Fibroblast of skin of left quadriceps (primary cell): ENCODE measurements at places on chromosomes 1 and 21.
A peak's percentile ranks its signal among the peaks of the same experiment; 100 is the strongest.

DNA sequence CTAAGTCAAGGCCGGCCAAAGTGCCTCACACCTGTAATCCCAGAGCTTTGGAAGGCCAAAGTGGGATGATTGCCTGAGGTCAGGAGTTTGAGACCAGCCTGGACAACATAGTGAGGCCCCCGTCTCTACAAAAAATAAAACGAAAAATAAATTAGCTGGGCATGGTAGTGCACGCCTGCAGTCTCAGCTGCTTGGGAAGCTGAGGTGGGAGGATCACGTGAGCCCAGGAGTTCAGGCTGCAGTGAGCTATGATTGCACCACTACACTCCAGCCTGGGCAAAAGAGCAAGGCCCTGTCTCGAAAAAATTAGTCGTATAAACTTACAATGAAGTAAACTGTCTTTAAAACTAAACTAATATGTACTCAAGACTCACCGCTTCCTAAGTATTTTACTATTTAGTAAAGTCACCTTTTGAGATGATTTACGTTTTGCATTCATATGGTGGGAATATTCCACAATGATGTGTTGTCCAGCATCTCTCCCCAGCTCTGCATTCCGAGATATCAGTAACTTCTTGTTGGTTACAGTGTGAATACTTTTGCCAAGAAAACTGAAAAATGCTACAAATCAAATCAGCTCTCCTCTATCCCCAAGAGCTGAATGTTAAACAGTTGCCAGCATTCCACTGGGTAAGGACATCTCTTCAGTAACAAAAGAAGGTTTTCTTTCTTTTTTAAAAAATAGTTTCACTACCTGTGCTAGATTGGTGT is 84.9 kb upstream of the C21orf91 start:
- DNase-seq = peak; percentile 44

- peak; percentile 37 for DNase-seq
Observed at GRCh38 chr1:204837440-204838084, 33.1 kb upstream of the NFASC start.

GRCh38 chr1:97621955-97622354 is 298.9 kb downstream of the DPYD start:
- DNase-seq = no peak

- no peak for DNase-seq
Observed at GRCh38 chr21:37176716-37177115, 90.4 kb downstream of the VPS26C start.

- no peak for DNase-seq
Observed at GRCh38 chr1:36178471-36179219, 22.7 kb downstream of the MAP7D1 start.

DNA sequence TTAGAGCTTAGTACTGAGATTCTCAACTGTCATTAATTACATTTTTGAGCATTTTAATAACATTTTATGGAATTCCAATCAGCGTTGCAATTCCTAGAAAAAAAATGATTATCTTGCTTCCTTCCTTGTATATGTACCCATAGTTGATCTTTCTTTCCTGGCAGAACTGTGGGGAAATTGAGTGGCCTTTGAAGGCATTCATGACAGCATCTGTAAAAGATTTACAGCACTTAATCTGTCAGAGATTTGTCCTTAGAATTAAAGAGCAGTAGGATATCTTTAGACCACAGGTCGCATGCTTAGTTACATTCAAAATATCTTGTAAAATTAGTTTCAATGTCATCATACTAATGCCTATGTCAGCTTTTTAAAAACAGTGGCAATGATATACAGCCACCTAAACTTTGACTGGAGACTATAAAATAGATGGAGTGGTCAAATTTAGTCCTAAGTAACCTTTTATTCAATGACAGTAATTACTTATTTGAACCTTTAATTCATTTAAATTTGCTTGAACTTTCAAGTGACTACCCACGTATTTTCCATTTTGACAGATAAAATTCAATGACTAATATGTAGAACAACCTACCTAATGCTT is 692.0 kb downstream of the NCAM2 start:
- no peak for DNase-seq

- no peak for DNase-seq
Observed at GRCh38 chr21:34989337-34990151, 59.6 kb downstream of the RUNX1 start.

- no peak for DNase-seq
Observed at GRCh38 chr1:8382051-8382505, 64.2 kb downstream of the SLC45A1 start.

DNA sequence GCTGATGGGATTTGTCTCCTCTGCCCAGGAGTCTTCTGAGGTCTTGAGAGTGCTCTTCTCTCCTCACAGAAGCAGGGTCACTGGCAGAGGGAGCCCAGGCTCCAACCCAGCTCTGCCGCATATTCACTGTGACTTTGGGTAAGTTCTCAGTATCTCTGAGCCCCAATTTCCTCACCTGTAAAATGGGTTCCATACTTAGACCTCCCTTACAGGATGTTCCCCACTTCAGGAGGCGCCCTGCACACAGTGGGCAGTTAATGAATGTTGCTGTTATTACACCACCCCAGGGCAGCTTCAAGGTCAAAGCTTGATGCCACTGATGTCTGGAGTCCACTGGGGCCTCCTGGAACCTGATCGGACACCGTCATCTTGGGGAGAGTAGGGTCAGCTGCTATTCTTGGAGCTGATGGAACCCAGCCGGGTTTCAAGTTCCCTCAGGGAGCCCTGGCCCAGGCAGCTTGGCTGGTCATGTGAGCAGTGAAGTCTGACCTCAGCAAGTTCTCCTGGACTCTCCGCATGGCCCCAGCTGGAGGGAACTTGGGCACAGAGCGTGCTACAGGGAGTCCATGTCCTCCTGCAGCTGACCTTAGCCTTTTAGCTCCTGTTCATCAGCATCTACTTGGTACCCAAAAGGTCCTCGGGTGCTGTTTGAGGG is 21.8 kb downstream of the COA7 start:
- DNase-seq = no peak

- DNase-seq = no peak
Observed at GRCh38 chr1:37169241-37169640, 134.9 kb upstream of the GRIK3 start.

GRCh38 chr1:14015917-14016316 is 315.9 kb downstream of the PRDM2 start:
- DNase-seq = no peak

DNA sequence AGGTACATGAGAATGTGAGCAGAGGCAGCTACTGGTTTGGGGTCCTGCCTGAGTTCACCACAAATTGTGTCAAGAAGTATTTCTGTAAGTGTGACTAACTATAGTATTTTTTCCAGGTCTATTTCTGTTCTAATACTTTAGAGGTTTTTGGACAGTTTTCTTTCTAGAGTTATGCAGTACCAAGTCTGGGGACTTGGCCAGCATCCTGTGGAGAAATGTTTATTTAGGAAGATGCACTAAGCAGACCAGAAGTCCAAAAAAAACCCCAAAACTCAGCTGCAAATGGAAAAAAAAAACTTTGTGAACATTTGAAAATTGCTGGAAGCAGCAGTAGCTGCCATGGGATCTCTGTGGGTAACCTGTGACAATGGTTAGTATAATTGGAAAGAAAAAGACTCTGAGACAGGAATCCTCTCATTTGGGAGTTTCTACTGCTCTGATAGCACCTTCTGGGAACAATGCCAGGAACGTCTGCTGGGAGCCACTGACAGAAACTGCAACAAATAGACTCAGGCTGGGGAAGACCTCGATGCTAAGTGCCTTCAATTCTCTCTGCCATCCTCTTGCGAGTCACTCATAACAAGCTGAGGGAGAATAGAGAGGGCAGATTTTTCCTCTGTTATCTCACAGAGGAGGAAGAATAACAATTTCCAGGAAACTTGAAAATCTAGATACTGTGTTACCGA is 37.6 kb downstream of the OR10R2 start:
- no peak for DNase-seq

DNA sequence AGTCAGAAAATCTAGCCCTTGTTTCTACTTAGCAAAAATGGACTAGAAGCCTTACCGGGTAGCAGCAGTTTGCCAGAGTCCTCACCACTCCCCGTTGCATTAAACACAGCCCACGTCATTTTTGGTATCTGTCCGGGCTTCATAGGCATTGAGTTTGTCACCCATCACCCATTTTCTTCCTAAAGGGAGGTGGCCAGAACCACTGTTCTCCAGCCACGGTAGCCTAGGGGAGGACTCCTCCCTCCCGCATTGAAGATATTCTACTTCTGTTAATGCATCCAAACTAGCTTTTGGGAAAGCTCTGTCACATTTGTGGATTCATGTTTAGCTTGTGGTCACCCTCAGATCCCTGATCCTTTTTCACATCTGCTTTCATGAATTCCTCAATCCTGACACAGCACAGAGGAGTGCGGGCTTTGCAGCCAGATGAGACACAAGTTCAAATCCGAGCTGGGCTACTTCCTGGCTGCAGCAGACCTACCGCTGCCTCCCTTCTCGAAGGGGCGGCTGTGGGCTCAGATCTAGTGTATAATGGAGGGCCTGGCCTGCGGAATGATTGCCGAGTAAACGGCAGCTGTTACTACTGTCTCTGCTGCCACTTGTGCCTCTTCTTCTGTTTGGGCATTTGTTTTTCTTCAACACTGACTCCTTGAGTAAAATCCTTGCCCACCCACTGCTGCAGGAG is 63.2 kb upstream of the EFHD2 start:
- no peak for DNase-seq

DNA sequence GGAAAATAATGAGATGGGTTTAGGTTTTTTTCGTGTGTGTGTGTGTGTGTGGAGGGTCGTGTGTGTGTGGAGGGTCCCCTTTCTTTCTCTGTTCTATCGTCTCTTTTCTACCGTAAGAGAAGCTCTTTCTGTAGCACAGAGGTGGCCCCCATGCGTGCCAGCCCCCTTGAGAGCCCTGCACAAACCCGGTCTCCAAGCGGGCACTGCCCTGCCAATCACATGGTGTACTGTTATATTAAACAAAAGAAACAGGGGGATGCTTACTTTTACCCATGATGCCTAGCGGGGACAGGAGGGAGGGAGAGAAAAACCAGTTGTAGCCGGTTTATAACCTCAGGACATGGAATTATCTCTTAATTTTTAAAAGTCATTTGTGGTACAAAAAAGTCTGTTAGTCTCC is 41.0 kb downstream of the GATAD2B start:
- DNase-seq = peak; percentile 11

DNA sequence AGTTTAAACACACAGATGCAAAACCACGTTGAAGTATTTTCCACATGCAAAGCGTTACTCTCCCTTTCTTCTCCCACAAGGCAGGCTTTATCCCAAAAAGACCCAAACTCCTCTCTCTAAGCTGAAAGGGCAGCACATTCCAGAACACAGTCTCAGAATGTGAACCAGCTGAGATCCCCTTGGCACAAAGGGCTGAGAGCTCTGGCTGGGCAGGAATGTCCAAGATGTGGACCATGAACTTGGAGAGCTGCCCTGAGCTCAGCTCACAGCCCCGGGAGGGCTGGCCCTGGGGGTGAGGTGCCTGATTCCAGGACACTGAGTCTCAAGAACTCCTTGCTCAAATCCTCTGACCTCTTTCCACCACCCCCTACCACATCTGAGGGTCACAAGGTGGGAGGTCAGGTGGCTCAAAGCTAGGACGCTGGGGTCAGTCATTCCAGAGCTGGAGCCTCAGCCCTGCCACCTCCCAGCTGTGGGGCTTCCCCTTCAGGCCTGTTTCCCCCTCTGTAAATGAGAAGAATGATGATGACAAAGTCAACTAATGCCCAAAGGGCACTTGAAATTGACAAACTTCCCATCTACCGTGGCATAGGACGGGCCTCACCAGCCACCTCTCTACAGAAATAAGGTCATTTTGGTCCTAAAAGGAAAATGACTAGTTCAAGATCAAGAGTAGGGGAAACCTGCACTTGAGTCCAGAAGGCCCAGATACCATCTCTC is 11.5 kb downstream of the ALDH4A1 start:
- DNase-seq = no peak

DNA sequence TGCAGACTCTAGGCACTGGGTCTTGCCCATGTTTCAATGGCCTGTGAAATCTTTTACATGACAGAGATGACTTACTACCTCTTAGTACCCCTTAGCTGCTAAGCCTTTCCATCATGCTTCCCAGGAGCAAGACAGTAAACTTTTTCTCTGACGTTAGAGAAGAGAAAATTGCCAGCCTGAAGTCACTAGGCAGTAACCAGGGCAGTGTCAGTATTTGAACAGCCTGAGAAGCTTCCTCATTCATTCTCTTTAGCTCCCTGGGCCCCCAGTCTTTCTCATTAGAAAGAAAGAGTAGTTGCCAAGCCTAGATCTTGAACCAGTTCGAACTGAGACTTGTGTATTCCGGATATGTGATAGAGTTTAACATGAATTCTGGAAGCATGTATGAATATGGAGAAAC is 99.2 kb downstream of the ERG start:
- DNase-seq = no peak
